ENCODE measurements at places on chromosomes 16 and 17.

GRCh38 chr16:88650749-88651275 is at the start of gene CYBA:
TSS of gene CYBA (minus strand) at chr16:88651053. CDS start at chr16:88651013, 40 bp downstream.
- DNase-seq = peak; percentile 72

- no peak for DNase-seq
These were observed 8.7 kb upstream of the COPS3 start for GRCh38 chr17:17289701-17290100.

- DNase-seq = no peak
These were observed 177.6 kb downstream of the IRF8 start for GRCh38 chr16:86076606-86077005.

DNA sequence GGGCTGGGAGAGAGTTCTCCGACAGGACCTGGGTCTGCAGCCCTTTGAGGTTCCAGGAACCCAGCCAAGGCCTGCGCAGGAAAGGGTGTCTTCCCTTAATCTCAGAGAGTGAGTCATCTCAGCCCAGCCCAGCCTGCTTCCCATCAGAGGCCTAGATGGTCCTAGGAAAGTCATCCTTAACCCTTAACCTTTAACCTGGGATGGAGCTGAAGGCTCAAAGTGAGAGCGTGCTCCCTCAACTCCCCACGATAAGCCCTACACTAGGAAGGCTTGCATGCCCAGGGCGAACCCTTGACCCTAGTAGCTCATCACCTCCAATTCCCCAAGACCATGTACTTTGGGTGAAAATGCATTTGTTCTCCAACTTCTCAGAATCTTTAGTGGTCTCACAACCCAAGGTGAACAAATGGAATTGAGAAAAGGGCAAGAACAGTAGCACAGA is 4.8 kb upstream of the ATXN7L3 start:
- no peak for DNase-seq

DNA sequence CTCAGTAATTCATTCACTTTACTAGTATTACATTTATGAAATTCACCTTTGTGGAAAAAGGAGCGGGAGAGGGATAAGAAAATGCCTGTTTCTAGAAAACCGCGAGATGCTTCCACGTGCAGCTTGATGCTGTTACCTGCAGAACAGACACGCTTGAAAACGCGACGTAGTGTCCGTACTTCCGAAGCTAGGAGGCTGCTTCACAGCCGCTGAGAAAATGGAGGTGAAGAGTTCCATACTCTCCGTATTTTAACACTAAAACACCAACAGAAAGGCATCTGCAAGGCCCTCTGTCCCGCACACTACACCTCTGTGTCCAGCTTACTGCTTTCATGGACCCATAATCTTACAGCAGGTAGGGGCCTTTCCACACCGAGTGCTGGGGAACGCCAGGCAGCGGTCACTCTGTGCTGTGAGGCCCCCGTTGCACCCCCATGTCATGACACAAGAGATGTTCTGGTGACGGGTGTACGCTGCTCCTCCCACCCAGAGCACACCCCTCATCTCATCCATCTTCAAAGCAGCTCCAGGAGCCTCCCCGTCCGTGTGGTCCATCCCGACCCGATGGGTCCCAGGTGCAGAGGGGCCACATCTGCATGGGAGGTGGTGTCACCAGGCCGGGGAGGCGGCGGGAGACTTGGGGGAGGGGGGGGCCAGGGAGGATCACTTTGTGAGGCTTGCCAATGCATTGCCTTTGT is 40.4 kb downstream of the USP22 start:
- DNase-seq = no peak

DNA sequence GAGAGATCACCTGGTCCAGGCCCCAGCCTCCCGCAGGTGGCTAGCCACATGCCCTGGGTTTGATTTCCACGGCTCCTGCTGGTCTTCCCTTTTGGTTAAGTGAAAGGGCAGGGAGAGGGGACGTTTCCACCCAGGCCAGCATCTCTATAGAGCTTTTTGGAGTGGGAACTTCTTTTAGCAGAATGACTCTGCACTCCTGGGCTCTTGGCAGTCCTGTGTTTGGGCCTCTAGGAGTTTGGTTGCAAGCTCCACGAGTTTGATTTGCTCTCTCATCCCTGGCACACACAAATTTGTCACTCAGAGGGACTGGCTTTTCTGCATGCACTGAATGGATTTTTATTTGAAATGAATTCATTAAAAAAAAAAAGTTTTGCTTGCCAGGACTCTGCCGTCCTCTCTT is 32.8 kb downstream of the MSI2 start:
- no peak for DNase-seq

DNA sequence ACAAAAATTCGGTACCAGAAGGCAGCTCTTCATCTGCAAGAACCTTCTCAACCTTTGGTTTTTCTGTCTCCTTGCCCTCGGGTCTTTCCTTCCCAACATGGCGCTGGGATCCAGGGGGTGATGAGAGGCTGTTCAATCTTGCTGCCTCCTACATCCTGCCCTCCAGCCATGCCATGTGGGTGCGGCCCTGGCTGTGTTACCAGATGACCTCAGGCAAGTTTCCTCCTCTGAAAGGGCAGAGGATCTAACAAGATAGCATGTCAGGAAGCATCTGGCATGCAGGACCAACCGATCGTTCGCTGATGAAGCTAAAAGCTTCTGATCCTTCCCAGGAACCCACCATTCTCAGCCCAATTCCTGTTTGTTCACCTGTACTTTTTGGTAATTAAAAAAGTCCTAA is 36.8 kb upstream of the BCAR1 start:
- no peak for DNase-seq

DNA sequence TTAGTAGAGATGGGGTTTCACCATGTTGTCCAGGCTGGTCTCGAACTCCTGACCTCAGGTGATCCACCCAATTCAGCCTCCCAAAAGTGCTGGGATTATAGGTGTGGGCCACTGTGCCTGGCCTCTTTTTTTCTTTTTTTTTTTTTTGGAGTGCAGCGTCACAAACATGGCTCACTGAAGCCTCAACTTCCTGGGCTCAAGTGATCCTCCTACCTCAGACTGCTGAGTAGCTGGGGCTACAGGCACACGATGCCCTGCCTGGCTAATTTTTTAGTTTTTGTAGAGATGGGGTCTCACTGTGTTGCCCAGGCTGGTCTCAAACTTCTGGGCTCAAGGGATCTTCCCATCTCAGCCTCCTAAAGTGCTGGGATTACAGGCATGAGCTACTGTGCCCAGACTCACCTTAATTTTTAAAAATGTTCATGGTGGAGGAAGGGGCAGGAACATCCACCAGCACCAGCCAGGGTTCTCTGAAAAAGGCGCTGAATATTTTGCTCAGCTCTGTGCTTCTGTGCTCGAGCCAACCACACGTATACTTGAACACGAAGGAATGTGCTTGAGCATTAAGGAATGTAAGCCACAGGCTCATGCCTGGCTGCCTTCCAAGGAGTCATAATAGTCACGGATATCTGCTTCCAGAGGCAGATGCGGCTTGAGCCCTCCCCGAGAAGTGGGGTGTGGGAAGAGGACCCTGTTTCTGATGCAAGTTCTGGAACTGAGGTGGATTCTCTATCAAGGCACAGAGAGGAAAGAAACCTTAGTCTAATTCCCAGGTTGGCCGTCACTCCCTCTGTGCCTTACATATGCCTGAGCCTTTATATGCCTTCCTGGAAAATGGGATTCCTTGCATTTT is 65.5 kb upstream of the CREBBP start:
- DNase-seq = no peak

DNA sequence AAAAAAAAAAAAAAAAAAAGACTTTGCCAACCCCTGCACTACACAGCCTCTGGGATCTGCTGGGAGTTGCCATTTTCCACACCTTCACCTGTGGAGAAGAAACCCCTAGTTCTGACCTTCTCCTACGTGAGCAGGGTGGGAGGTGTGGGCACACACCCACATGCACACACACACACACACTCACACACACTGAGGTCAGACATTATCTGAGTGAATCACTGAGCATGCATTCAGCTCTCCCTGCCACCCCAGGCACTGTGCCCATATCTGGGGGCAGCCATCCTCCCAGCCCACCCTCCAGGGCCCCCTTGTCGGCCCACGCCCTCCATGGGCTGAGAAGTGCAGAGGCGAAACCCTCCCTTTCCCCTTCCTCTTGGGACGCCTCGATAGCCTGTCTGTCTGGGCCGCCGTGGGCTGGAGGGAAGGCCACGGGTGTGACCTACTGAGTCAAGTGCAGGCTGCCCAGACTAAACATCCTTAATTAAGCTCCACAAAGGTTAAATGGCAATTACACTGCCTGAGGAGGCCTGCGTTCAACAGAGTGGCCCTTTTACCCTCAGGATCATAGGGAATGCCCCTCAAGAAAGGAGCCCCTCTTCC is 143.8 kb downstream of the C16orf95 start:
- no peak for DNase-seq

DNA sequence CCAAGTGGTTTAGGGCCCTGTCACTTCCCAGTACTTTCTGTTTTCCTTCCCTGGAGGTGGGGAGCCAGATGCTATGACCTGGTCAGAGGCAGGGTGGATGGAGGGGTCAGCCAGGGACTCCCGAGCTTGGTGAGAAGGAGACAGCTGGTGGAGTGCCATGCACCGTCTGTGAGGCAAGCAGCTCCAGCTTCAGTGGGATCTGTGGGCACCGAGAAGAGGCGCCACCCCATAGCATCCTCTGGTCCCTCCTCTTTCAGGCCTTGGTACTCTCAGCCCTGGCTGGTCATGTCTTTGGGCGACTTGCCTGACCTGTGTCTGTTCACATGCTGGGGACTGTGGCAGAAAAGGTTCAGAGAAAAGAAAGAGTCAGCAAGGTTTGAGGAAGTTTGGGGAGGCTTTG is 299.3 kb upstream of the N4BP1 start:
- DNase-seq = no peak

- no peak for DNase-seq
These were observed 26.7 kb upstream of the DYNLL2 start for GRCh38 chr17:58056476-58056875.

GRCh38 chr16:82999711-83000110 is 372.9 kb downstream of the CDH13 start:
- DNase-seq = no peak

DNA sequence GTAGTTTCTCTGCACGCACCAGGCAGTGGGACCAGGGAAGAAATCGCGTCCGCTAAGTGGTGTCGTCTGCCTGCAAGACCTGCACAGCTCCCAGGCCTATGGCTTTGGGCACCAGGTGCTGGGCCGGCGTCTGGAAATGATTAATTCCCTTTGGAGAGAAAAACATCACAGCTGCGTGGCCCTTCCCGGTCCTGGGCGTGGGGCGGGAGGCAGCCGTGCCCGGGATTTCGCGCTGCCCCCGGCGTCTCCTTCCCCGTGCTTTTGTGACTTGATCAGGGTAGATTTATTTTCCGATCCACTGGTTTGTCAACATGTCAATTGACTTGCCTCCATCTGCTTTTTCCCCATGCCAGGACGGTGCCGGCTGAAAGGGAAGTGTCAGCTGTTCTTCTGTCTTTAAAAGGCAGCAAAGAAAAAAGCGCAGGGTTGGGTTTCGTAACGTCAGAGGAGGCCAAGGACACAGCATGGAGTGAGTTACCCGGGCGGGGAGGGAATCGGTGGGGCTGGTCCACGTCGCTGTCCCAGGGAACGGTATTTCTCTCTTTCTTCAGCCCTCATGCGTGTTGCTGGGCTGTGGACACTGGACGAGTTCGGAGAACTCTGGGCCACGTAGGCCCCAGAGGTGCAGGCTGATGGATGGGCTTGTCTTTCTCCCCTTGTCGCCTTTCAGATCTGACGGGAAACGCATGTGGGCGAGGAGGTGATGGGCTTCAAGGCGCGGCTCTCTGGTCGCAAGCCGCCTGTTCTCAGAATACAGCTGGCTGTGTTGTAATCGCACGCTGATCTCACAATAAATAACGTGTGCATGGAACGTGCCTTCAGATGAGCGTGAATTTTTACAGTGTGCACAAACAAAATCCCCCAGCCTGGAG is 188.1 kb upstream of the ZNF469 start:
- DNase-seq = no peak

DNA sequence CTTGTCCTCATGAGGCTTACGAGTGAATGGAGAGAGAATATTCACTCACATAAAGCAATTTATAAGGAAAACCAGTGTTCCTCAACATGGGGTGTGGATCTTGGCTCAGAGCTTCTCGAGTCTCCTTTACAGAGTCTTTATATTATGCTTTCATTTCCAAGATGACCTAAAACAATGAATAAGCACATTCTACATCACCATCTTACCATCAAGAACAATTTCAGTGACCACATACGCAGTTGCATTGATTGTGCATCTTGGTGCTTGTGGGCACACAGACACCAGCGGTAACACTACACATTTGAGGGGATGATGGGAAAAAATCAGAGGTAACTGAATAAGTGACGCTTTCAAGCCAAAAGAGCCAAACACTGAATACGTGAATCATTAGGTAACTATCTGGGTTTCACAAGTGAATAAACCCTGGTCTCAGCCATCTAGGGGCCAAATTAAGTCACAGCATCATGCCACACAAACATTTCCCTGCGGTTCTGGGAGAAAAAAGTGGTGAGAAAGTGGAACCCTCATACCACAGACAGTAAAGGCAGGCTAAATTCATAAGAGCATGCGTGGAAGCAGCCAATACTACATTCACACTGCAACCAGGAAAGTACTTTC is 9.4 kb downstream of the CWC25 start:
- no peak for DNase-seq

GRCh38 chr16:2492292-2492691 is 17.4 kb downstream of the TBC1D24 start:
- DNase-seq = no peak

- no peak for DNase-seq
These were observed 3.6 kb downstream of the SH2B1 start for GRCh38 chr16:28867241-28867640.

GRCh38 chr17:44863061-44863918 is 15.6 kb downstream of the HIGD1B start:
- DNase-seq = no peak

GRCh38 chr16:75789237-75789636 is 62.9 kb upstream of the CPHXL start:
- DNase-seq = no peak

DNA sequence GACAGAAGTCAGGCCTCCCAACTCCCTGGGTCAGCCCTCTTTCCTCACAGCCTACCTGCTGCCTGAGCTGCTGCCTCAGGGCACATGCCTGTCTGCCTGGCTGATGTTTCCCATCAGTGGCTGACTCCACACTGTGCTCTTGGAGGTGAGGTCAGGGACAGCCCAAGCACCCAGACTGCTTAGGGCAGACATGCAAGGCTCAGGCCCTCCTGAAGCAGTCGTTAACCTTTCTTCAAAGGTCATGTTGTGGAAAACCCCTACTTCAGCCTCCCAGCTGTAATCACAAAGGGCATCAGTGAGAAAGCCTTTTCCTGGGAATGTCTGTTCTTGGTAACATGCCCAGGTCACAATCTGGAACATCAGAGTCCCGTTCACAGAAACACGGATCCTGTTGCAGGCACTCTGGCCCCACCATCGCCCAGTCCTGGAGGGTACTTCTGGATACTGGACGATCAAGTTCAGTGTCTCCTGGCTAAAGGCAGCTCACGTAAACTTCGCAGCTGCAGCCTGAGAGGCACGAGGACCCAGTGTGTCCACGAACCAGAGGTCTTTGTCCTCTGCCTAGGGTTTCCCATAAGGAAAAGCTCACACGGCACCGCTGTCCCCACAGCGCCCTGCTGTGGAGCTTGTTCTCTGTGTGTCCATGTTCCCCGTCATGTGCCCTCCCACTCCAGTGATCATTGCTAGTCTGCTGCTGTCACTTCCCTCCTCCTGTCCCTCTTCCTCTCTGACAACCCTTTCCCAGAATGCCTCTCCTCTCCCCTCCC is 54.9 kb downstream of the GNAO1 start:
- no peak for DNase-seq

- no peak for DNase-seq
These were observed 18.1 kb downstream of the ADGRG1 start for GRCh38 chr16:57646388-57647039.

- DNase-seq = no peak
These were observed 129.2 kb upstream of the NACA2 start for GRCh38 chr17:61720016-61720795.

GRCh38 chr16:25750488-25751216 is 58.9 kb downstream of the HS3ST4 start:
- DNase-seq = no peak

- DNase-seq = no peak
These were observed 834 bp downstream of the FLYWCH1 start for GRCh38 chr16:2912330-2913199.
